ENCODE measurements at places on chromosomes 13 and 19. TPM values are rescaled to one million over a fixed set of nuclear protein-coding genes. Genes with fewer than 3 reads are reported as not detected.

GRAMD1A gene
- total RNA-seq, result 83.5 TPM

- no peak for DNase-seq
- no peak overlapping the region for H3K27ac ChIP-seq
- no peaks in the 10 kb centered on the region for H3K36me3 ChIP-seq
- H3K27me3 ChIP-seq, result no peaks in the 10 kb centered on the region
- no peak overlapping the region for H3K4me3 ChIP-seq
These were observed 6.2 kb downstream of the SETDB2 start for GRCh38 chr13:49450105-49450819.

PEG3 gene
- 11.6 TPM for total RNA-seq

ARHGAP45 gene
- 42.6 TPM for total RNA-seq

CYP2A7 gene
- total RNA-seq, result not detected

- H3K4me3 ChIP-seq, result no peak overlapping the region
- no peaks in the 10 kb centered on the region for H3K27me3 ChIP-seq
- peaks cover 27% of the 10 kb centered on the region for H3K4me1 ChIP-seq
- no peak for DNase-seq
- peak overlapping the region; percentile 96 for H3K27ac ChIP-seq
These were observed 114.8 kb downstream of the COL4A2 start for GRCh38 chr13:110421696-110422385.

GRCh38 chr19:31289381-31289880 is 59.8 kb downstream of the TSHZ3 start:
- H3K4me1 ChIP-seq, result no peaks in the 10 kb centered on the region
- H3K27me3 ChIP-seq, result no peaks in the 10 kb centered on the region
- no peak overlapping the region for H3K27ac ChIP-seq
- no peaks in the 10 kb centered on the region for H3K36me3 ChIP-seq
- no peak overlapping the region for H3K4me3 ChIP-seq

DNA sequence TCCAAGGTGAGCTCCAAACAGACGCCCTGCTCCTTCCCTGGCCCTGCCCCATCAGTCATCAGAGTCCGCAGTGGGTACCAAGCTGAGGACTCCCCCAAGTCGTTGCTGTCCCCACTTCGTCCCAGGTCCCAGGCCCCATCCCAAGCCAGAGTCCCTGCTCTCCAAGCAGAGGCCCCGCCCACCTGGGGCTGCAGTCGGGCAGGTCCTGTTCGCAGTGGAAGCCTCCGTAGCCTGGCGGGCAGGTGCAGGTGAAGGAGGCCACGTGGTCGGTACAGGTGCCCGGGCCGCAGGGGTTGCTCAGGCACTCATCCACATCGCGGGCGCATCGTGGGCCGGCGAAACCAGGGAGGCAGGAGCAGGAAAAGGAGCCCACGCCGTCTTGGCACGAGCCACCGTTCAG is 19.4 kb downstream of the NOTCH3 start:
- peaks cover 57% of the 10 kb centered on the region for H3K36me3 ChIP-seq
- DNase-seq, result no peak
- no peaks in the 10 kb centered on the region for H3K27me3 ChIP-seq
- H3K4me3 ChIP-seq, result no peak overlapping the region

DHDH gene
- 3.7 TPM for total RNA-seq

DNA sequence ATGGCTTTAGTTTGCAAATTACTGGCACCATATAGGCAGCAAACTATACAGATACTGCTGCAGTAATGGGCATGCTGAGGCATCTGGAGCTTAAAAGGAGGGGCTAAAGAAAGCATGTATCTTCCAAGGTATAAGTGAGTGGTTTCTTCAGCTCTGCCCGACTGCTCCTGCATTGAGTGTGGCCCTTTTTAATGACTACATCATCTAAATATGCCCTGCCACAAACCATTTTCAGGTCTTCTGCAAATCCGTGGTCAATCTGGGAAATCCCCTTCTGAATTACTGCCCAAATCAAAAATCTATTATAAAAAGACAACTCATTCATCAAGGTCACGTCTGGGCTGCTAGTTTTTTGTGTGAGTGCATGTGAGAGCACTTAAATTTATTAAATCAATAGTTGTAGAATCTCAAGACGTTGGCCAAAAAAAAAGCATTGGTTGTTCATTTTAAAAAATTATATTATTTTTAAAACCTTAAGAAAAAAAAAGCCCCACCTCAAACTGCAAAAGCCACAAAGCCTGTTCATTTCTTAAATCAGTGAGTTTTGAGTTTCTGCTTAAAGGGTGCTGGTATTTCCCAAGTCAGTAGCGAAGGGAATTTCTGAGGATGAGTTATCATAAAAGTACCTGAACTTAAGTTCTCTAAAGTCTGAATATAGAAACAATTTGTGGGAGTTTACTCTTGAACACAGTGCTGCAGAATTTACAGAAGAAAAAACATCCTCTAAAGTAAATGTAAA is 16.3 kb downstream of the LCP1 start:
- no peaks in the 10 kb centered on the region for H3K36me3 ChIP-seq
- H3K27ac ChIP-seq, result no peak overlapping the region
- no peak overlapping the region for H3K4me3 ChIP-seq
- peaks cover 4% of the 10 kb centered on the region for H3K4me1 ChIP-seq
- no peak for DNase-seq
- H3K27me3 ChIP-seq, result no peaks in the 10 kb centered on the region

VAV1 gene
- 7.6 TPM for total RNA-seq

- no peak for DNase-seq
- H3K27ac ChIP-seq, result no peak overlapping the region
- no peaks in the 10 kb centered on the region for H3K36me3 ChIP-seq
- no peaks in the 10 kb centered on the region for H3K27me3 ChIP-seq
- no peak overlapping the region for H3K4me3 ChIP-seq
These were observed 175.9 kb downstream of the IRS2 start for GRCh38 chr13:109610517-109610916.

DNA sequence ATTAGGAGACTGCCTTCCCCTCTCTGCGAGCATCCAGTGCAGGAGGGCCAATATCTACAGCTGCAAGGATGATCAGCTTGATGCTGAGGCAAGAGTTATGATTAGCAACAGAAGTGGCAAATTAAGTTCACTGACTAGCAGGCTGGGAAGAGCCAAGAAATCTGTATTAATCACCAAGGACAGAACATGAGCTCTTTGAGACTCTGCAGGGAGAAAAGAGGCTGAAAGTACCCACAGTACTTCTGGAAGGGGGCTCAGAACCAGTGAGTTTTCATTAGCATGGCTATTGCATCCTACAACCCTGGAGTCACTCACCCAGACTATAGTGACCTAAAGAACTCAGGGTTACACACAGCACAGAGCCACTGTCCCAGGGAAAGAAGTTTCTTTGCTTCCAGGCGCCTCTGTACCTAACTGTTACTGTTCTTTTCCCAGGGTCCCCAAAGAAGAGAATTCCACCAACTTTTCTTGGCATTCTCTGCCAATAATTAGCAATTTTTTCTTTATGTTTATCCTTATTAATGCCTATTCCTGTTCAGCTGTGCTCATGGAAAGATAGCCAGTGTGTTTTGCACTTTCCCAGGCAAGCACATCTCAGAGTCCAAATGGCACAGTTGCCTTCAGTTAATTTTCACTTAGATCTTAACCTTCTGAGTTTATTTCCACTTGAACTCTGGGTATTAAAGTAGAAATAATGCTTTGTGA is 25.8 kb upstream of the MEDAG start:
- peaks cover 35% of the 10 kb centered on the region for H3K4me1 ChIP-seq
- no peaks in the 10 kb centered on the region for H3K36me3 ChIP-seq
- peak overlapping the region; percentile 97 for H3K27ac ChIP-seq
- no peaks in the 10 kb centered on the region for H3K27me3 ChIP-seq
- H3K4me3 ChIP-seq, result peak overlapping the region; percentile 44
- no peak for DNase-seq

- DNase-seq, result no peak
- H3K27ac ChIP-seq, result no peak overlapping the region
- no peaks in the 10 kb centered on the region for H3K36me3 ChIP-seq
- H3K27me3 ChIP-seq, result no peaks in the 10 kb centered on the region
- H3K4me1 ChIP-seq, result no peaks in the 10 kb centered on the region
These were observed 41.0 kb upstream of the PEPD start for GRCh38 chr19:33562636-33563035.

CGB5 gene
- not detected for total RNA-seq

DNA sequence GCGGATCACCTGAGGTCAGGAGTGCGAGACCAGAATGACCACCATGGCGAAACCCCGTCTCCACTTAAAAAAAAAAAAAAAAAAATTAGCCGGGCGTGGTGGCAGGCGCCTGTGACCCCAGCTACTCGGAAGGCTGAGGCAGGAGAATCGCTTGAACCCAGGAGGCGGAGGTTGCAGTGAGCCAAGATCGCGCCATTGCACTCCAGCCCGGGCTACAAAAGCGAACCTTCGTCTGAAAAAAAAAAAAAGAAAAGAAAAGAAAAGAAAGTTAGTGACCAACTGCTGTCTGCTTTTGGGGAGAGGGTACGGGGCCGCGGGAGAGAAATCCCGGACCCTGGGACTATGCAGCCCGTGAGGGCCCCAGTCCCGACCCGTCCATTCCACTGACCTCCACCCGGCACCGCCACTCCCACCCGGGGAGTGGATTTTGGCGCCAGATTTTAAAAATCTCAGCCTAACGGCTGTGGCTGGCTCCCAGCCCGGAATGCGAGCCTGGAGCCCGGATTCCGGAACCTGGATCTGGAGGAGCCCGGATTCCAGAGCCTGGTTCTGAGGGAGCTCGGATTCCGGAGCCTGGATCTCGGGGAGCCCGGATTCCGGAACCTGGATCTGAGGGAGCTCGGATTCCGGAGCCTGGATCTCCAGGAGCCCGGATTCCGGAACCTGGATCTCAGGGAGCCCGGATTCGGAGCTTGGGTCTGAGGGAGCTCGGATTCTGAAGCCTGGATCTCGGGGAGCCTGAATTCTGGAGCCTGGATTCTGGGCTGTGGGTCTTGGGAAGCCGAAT is 6.1 kb upstream of the LMNB2 start:
- H3K36me3 ChIP-seq, result no peaks in the 10 kb centered on the region
- peaks cover 14% of the 10 kb centered on the region for H3K4me1 ChIP-seq
- H3K27ac ChIP-seq, result peak overlapping the region; percentile 69
- H3K4me3 ChIP-seq, result peak overlapping the region; percentile 74

DENND1C gene
- total RNA-seq, result 3.9 TPM

GRCh38 chr13:96825653-96826052 is 168.6 kb downstream of the OXGR1 start:
- peaks cover 25% of the 10 kb centered on the region for H3K4me1 ChIP-seq
- no peaks in the 10 kb centered on the region for H3K27me3 ChIP-seq
- no peak for DNase-seq
- no peaks in the 10 kb centered on the region for H3K36me3 ChIP-seq

ZNF100 gene
- 9.1 TPM for total RNA-seq

DNA sequence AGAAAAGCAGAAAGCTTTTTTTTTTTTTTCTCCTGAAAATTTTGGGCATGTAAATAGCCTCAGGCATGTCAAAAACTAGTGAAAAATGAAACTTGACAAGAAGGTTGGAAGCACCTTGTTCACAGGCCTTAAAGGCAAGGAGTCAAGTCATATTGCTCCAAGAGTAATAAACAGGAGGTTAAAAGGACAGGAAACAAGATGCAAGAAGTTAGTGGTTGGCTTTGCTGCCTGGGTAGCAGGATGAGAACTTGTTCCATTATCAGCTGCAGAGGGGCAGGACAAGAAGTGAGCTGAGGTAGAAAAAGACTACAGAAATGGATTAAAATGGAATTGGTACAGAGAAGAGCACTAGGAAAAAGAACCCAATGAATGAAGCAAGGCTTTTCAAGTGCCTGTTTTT is 242.6 kb downstream of the DCT start:
- peaks cover 11% of the 10 kb centered on the region for H3K4me1 ChIP-seq
- DNase-seq, result no peak
- no peaks in the 10 kb centered on the region for H3K27me3 ChIP-seq

- no peak overlapping the region for H3K27ac ChIP-seq
- H3K4me3 ChIP-seq, result no peak overlapping the region
- H3K4me1 ChIP-seq, result no peaks in the 10 kb centered on the region
- no peaks in the 10 kb centered on the region for H3K27me3 ChIP-seq
- no peak for DNase-seq
These were observed 216.5 kb downstream of the PCCA start for GRCh38 chr13:100305398-100305797.

DNA sequence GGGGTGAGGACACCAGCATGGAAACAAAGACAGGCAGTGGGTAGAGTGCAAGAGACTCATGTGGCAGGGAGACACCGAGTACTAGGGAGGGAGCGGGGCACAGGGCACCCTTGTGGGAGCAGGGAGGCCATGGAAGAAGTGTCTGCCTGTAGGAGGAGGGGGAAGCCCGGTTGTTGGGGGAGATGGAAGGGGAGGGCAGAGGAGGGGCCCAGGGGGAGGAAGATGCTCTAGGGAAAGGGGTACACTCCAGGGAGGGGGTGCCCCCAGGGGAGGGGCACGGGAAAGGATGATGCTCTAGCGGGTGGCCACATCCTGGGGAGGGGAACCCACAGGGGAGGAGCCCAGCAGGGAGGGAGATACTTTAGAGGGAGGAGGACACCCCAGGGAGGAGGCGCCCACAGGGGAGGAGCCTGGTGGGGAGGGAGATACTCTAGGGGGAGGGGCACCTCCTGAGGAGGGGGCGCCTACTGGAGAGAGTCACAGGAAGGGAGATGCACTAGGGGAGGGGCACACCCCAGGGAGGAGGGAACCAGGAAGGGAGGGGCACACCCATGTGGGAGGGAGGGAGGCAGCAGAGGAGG is 24.9 kb downstream of the CPAMD8 start:
- no peak overlapping the region for H3K27ac ChIP-seq
- no peak overlapping the region for H3K4me3 ChIP-seq
- H3K27me3 ChIP-seq, result no peaks in the 10 kb centered on the region
- no peak for DNase-seq

ZNF442 gene
- 11.1 TPM for total RNA-seq

SLC25A30 gene
- total RNA-seq, result 19.9 TPM

DNA sequence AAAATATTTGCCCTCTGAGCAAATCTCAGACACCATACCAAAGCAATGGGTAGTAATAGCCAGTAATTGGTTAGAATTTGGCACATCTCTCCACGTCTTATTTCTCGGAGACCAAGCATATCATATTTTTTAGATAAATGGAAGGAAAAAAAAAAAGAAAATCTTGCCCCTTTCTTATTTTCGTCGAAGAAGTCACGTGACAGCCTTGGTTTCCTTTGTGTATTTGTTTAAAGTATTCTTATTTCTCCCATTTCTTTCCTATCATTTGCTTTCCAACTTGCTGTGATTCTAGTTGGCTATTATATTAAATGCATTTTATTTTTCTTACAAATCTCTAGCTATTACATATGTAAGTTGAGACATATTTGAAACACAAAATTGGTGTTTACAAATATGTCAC is 2155.9 kb downstream of the PCDH9 start:
- H3K4me3 ChIP-seq, result no peak overlapping the region
- no peak for DNase-seq
- H3K36me3 ChIP-seq, result no peaks in the 10 kb centered on the region
- H3K4me1 ChIP-seq, result no peaks in the 10 kb centered on the region
- H3K27me3 ChIP-seq, result no peaks in the 10 kb centered on the region

ACP5 gene
- 1.6 TPM for total RNA-seq

GRCh38 chr13:68714292-68714691 is 1393.3 kb upstream of the ATXN8OS start:
- no peaks in the 10 kb centered on the region for H3K27me3 ChIP-seq
- H3K4me3 ChIP-seq, result no peak overlapping the region
- no peaks in the 10 kb centered on the region for H3K4me1 ChIP-seq
- H3K36me3 ChIP-seq, result no peaks in the 10 kb centered on the region

DNA sequence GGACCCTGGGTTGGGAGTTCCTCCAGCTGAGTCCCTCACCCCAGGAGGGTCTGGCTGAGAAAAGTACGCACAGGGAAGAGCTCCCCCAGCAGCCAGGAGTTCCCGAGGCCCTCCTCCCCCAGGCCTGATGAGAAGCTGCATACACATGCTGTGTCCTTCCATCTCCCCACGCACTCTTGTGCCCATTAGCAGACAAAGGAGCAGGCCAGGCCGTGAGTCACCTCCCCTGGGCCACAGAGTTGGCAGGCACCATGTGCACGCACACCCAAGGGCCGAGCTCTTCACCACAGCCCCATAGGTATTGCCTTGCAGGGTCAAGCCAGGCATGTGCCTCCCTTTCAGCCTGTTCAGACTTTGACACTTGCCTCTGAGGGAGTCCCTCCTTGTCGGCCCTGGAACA is 17.5 kb downstream of the MAU2 start:
- no peaks in the 10 kb centered on the region for H3K4me1 ChIP-seq
- peaks cover 58% of the 10 kb centered on the region for H3K36me3 ChIP-seq
- no peak overlapping the region for H3K4me3 ChIP-seq
- no peak for DNase-seq
- H3K27me3 ChIP-seq, result no peaks in the 10 kb centered on the region
